SW480 (cell line): ENCODE measurements at places on chromosomes 16 and 17.

DNA sequence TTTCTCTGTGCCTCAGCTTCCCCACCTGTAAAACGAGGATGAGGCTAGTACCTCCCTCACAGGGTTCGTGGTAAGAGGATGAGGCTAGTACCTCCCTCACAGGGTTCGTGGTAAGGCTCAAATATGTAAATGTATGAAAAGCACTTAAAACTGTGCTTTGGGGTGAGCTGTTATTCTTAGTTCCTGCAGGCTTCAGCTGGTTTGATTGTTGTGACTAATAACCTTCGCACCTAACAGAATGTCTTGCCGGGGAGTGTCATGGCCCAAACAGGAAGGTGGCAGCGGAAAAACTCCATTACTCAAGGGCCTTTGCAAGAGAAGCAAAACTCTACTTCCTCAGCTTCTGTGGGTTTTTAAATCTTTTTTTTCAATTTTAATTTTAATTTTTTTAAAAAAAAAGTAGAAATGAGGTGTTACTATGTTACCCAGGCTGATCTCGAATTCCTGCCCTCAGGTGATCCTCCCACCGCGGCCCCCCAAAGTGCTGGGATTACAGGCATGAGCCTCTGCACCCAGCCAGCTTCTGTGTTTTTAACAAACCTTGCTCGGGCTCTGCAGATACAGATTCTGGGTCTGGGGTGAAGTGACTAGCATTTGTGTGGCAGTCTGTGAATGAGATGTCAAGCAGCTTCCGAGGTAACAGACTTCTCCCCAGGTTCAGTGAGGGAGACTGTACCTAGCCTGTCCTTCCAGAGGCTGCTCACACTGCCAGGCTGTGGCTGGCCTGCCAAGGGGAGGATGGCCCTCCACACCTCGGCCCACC is 103.0 kb downstream of the RAB11FIP4 start:
- DNase-seq = no peak

DNA sequence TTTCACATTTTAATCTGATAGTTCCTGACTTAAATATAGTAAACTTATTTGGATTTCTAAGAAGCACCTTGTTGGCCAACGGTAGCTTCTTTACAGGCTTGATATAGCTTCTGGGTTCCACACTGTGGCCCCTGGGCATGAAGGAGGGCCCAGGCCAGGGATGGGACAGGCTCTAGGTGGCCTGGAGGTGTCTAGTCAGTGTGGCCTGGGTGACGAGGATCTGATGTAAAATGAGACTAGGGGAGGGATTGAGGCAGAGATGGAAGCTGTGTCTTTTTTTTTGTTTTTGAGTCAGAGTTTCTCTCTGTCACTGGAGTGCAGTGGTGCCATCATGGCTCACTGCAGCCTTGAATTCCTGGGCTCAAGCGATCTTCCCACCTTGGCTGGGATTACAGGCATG is 187.0 kb downstream of the PRKCB start:
- no peak for DNase-seq

DNA sequence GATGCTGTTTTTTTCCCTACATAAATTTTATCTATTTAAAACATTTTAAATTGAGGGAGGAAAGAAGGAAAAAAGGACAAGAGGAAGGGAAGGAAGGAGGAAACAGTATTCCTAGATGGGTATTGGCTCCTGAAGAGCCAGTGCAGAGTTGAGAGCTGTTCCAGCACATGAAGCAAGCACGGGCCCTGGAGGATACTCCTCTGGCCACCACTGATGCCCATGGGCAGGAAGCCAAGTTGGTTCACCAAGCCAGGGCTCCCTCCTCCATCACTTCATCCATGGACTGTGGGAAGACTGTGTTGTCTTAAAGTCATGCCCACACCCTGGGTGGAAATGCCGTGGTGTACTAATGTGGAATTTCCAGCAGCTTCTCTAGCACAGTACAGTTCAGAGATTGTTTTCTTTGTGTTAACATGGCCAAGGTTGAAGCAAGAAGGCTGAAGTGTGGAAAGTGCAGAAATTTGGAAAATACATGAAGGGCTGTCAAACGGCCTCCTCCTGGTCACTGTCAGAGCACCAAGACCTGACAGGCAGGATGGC is 23.9 kb upstream of the NOS2 start:
- no peak for DNase-seq

DNA sequence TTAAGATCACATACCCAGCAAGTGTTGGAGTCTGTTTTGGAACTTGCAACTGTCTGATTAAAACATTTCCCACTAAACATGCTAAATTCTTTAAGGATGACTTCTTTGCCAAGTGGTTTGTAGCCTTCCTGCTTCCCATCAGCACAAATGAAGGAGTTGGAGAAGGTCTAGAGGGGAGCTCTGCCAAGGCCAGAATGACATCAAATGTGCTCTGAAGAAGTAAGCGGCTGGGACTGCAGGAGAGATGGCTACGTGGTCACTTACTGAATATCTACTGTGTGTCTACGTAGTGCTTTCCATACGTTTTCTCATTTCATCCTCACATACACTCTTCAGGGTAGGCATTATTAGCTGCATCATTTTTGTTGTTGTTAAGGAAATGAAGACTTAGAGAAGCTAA is 135.7 kb upstream of the NLRP1 start:
- DNase-seq = no peak

GRCh38 chr16:31407406-31407805 is 14.3 kb downstream of the ITGAD start:
- DNase-seq = no peak

DNA sequence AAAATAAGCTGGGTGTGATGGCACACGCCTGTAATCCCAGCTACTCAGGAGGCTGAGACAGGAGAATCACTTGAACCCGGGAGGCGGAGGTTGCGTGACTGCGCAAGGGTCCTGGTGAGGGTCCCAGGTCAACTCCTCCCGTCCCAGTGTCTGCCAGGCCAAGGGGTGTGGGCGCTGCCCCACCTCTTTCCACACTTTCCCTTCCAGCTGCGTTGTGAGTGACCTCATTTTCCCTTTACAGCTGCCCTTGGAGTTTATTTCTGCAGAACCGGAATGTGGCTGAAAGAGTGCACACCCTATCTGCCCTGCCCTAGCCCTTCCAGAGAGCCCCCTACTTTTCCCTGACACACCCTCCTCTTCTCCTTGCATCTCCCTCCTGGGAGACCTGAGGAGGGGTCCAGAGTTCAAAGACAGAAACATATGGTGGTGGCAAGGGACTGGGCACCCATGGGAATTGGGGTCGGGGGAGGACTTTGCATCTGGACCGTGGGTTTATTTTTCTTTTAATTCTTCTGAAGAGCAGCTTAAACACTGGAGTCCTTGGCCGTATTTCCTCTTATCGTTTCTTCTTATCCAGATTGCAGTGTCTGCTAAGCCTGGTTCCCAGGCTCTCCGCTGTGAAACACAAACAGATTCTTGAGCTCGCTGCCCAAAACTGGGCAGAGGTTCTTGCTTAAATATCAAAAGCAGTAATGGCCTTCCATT is 20.9 kb downstream of the MRC2 start:
- DNase-seq = no peak

- no peak for DNase-seq
Measured at GRCh38 chr17:10745231-10745630, 15.4 kb upstream of the TMEM220 start.

GRCh38 chr16:70728150-70728549 is 42.3 kb upstream of the MTSS2 start:
- DNase-seq = no peak

DNA sequence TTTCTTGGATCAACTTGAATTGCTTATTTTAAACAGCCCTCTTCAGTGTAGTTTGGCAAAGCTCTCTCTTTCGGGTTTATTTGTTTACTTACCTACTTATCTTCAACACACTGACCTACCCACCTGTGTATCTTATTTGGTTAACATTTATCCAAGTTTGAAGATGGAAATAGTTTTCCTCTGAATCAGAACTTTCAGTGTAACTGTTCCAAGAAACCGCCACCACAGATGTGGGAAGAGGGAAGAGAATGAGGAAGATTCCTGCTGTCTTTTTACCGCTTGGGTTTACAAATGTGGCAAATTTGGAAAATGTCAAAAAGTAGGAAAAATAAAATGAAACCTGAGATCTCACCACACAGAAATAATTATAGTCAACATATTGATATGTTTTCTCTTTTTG is 115.8 kb downstream of the MSI2 start:
- peak; percentile 56 for DNase-seq

DNA sequence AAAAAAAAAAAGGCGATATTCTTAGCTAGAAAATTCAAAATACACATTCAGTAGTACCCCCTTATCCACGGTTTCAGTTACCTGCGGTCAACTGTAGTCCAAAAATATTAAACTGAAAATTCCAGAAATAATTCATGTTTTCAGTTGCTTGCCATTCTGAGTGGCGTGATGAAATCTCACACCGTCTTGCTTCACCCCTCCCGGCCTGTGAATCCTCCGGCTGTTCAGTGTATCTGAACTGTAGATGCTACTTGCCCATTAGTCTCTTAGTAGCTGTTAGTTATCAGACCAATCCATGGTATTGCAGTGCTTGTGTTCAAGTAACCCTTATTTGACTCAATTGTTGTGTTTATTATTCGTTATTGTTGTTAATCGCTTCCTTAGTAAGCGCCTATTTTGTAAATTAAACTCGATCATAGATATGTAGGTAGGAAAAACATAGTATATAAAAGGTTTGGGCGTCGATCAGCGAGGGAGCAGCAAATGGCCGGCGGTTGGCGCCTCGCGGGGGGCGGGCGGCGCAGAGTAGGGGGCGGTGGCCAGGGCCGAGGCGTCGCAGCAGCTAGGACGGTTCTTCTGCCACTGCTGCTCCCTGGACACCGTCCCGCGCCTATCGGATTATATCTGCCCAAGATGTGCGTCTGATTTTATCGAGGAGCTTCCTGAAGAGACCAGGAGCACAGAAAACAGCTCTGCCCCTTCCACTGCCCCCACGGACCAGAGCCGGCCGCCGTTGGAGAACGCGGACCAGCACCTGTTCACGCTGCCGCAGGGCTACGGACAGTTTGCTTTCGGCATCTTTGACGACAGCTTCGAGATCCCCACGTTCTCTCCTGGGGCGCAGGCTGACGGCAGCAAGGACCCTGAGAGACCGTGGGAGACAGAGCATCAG is 39.8 kb upstream of the AKAP1 start:
- no peak for DNase-seq

GRCh38 chr17:2213291-2213960 is 90.2 kb downstream of the SMG6 start:
- DNase-seq = no peak

DNA sequence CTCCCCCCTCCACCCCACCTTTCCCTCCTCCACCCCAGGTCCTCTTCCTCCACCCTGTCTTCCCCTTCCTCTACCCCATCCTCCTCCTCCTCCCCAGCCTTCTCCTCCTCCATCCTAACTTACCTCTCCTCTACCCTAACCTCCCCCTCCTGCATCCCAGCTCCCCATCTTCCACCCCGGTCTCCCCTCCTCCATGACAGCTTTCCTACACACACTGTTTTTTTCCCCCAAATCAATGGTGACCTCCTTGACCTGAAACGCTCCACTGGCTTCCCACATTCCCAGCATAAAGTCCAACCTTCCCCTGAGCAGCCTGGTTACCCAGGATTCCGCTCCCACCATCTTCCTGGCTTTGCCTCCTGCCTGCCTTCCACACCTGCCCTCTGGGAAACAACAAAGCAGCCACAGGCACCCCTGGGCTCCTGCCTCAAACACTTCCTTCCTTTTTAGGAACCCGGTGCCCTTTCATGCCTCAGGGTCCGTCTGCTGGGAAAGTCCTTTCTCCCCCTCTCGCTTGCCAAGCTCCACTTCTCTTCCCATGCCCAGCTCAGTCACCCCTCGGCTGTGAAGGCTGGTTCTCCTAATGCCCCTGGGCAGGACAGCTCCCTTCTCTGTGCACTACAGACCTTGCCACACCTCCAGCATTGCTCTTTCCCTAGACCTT is 2.1 kb downstream of the RGS9 start:
- DNase-seq = no peak

- DNase-seq = no peak
Measured at GRCh38 chr16:72859581-72859980, 188.3 kb downstream of the ZFHX3 start.

GRCh38 chr16:24774510-24774909 is 45.1 kb downstream of the TNRC6A start:
- DNase-seq = no peak

GRCh38 chr17:22492331-22492730 is 800.0 kb downstream of the KCNJ18 start:
- DNase-seq = no peak

DNA sequence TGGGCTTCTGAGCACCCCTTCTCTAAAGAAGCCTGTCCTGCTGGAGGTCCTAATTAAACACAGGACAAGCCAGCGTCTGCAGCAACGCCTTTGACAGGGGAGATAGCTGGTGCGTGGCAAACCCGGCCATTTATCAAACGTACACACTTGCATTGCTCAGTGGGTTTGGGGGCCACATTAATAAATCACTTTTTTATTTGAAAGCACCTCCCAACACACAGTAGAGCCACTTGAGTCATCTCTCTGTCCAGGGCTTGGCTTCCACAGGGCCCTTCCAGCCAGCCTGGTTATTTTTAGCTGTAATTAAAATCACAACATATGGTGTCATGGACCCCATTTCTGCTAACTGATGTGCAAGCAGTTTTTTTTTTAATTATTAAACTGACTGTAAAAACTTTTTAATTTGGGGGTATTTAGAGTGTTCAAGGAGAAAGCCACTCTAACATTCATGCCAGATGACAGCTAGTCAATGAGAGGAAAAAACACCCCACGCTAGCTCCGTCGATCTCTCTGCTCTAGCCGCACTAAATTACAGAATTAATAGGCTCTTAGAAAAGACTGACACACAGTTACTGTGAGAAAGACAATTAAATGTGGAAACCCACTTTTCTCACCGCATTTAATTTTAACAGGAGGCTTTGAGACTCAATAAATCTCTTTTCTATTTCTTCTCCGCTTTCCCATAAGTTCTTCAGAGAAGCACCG is 201.0 kb upstream of the WSCD1 start:
- DNase-seq = no peak

DNA sequence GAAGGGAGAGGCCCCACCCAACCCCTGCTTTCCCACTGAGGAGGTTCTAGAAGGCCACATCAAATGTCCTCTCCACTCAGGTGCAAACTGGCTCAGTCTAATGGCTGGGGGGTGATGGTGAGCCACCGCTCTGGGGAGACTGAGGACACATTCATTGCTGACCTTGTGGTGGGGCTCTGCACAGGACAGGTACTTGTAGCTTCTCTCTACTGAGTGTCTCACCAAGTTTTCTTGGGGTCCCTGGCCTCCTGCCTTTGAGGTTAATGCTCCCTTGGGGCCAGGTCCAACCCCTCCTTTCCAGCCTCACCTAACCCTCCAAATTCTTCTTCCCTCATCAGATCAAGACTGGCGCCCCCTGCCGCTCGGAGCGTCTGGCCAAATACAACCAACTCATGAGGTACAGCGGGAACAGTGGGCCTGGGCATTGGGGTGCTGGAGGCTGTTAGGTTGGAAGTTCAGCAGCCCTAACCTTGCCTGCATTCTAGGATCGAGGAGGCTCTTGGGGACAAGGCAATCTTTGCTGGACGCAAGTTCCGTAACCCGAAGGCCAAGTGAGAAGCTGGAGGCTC is 5.7 kb downstream of the ENO3 start:
- no peak for DNase-seq

DNA sequence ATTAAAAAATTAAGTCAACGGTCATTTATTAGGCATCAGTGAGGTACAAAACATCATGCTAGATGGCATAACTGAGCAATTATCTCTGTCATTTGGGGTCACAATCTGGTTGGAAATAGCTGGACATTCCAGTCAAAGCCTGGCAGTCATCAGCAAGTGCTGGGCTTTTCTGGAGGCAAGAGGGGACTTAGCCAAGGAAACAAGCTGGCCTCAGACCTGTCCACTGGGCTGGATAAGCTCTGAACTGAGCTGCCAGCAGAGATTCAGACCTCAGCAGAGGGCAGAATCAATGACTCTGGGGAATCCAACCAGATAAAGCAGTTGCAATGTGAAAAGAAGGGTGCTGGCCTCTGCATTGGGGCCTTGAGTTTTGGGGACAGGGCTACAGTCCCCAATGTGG is 161.9 kb upstream of the NOL11 start:
- no peak for DNase-seq
